ENCODE measurements at places on chromosomes 3 and 15. TPM values are rescaled to one million over a fixed set of nuclear protein-coding genes. Genes with fewer than 3 reads are reported as not detected.

PRICKLE2 gene
- polyA plus RNA-seq, result 8.5 TPM

RETNLB gene
- not detected for polyA plus RNA-seq

IVD gene
- 71.6 TPM for polyA plus RNA-seq

HEXA gene
- polyA plus RNA-seq, result 268 TPM

DUOX1 gene
- 4.3 TPM for polyA plus RNA-seq

SNURF gene
- 6.2 TPM for polyA plus RNA-seq

IQSEC1 gene
- 20.3 TPM for polyA plus RNA-seq

RCN2 gene
- polyA plus RNA-seq, result 144 TPM

TUSC7 gene
- polyA plus RNA-seq, result 0.17 TPM

RASGRP1 gene
- 1.3 TPM for polyA plus RNA-seq

CCRL2 gene
- polyA plus RNA-seq, result 1.6 TPM

SUCNR1 gene
- polyA plus RNA-seq, result 0.45 TPM

TEX264 gene
- polyA plus RNA-seq, result 98.7 TPM

FANCD2OS gene
- polyA plus RNA-seq, result not detected

RUVBL1 gene
- 37.2 TPM for polyA plus RNA-seq

DRD3 gene
- polyA plus RNA-seq, result not detected

TICRR gene
- polyA plus RNA-seq, result 0.47 TPM

RBP2 gene
- 80.9 TPM for polyA plus RNA-seq

ANKUB1 gene
- polyA plus RNA-seq, result not detected

CPN2 gene
- polyA plus RNA-seq, result 4.6 TPM

GREM1 gene
- 1.5 TPM for polyA plus RNA-seq

SUSD5 gene
- 2.4 TPM for polyA plus RNA-seq

ARL6 gene
- polyA plus RNA-seq, result 3.0 TPM

ZDHHC23 gene
- 1.9 TPM for polyA plus RNA-seq

TNFAIP8L3 gene
- 3.4 TPM for polyA plus RNA-seq

HES1 gene
- polyA plus RNA-seq, result 131 TPM

EPHB3 gene
- polyA plus RNA-seq, result 22.0 TPM

MKRN3 gene
- polyA plus RNA-seq, result not detected

C3orf85 gene
- polyA plus RNA-seq, result 52.2 TPM

SEMA3B gene
- polyA plus RNA-seq, result 104 TPM

OCA2 gene
- 27.7 TPM for polyA plus RNA-seq

LRRC2 gene
- 4.4 TPM for polyA plus RNA-seq
